ENCODE measurements at places on chromosomes 6 and 20. TPM values are rescaled to one million over a fixed set of nuclear protein-coding genes. Genes with fewer than 3 reads are reported as not detected.

Gene IPCEF1
- polyA plus RNA-seq: 71.8 TPM

Gene CFB
- polyA plus RNA-seq: not detected

DNA sequence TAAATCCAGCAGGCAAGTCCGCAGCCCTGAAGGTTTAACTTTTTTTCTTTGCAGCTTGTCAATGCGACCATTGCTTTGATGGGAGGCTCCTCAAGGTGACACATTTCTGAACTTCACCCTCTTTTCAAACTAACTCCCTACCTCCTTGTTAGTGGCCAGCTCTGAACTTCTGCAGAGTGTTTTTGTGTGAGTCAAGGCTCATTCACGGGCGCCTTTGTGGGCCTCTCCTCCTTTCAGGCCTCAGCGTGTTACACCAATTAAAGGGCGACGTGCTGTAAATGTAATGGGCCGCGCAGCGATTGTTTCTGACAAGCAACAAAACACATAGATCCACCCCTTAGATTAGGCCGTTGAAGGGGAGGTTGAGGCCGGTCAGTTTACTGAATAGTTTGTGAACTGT lies 45.5 kb upstream of the NR2E1 start:
- no peak for DNase-seq

GRCh38 chr6:86738078-86738477 lies 199.2 kb upstream of the HTR1E start:
- DNase-seq: no peak

DNA sequence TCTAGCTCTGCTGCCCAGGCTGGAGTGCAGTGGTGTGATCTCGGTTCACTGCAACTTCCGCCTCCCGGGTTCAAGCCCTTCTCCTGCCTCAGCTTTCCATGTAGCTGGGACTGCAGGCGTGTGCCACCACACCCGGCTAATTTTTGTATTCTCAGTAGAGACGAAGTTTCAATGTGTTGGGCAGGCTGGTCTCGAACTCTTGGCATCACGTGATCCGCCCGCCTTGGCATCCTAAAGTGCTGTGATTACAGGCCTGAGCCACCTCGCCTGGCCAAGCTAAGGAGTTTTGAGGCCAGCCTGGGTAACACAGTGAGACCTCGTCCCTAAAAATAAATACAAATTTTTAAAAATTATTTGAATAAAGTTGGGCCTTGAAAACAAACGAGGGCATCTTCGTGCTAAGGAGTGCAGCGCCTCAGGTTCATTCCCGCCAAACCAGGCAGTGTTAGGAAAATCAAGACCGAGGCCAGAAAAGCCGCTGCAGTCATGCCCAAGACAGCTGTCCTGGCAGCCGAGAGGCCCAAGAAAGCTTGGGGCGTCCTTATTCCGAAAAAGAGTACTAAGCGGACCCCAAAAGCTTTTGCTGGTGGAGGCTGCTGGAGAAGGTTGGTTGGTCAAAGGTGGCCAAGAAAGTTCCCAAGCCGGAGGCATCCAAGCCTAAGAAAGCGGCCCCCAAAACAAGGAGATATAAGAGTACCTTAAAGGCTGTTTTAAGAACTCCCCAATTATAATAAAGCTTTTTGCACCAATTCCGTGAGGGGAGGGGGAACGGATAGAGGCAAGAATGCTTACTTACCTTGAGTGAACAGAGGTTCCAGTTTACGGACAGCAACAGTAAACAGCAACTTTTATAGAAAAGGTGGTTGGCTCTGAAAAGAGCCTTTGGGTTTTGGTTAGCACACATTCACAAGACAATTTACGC lies 109.0 kb downstream of the HFE start:
- no peak for DNase-seq

DNA sequence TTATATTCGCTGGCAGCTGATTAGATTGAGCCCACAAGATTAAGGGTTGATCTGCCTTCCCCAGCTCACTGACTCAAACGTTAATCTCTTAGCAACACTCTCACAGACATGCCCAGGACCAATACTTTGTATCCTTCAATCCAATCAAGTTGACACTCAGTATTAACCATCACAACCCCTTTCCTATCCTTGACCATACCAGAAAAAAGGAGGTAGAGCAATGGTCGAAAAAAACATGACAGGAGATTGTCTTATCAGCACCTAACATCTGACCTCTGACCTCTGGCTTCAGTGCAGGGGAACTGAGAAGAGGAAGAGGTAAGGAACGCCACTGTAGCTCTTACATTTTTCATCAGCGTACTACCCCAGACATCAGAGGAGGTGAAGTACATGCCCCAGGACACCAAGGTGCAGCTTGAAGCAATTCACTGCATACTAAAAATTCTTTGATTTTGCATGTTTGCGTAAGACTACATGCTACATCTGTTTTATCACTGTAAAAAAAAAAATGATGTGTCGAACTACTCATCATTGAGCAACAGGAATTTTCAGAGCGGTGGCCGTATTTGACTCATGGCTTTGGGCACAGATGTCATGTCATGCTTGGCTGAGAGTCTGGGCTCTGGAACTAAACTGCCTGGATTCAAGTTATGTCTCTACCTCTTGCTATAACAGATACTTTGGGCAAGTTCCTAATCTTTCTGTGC lies 188.0 kb upstream of the TAB2 start:
- no peak for DNase-seq

Gene MYL9
- polyA plus RNA-seq: not detected

DNA sequence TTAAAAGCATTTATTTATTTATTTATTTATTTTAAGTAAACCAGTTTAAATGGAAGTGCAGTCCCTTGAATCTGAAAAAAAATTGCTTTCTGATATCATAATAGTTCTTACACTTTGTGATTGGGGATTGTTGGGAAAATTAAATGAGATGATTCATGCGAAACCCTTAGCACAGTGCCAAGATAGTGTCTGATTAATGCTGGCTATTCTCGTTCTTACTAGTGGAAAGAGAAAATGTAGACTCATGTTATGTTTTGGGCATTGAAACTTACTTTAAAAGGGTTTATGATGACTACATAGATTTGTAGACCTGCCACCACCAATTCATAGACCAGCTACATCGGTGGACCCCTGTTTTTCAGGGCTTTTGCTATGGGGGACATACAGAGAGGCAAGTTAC lies 229.2 kb upstream of the ZFP64 start:
- DNase-seq: no peak

GRCh38 chr20:384723-385122 lies 4.2 kb downstream of the TRIB3 start:
- DNase-seq: no peak

- DNase-seq: no peak
These were observed 12.2 kb downstream of the REPS1 start for GRCh38 chr6:138975815-138976214.

DNA sequence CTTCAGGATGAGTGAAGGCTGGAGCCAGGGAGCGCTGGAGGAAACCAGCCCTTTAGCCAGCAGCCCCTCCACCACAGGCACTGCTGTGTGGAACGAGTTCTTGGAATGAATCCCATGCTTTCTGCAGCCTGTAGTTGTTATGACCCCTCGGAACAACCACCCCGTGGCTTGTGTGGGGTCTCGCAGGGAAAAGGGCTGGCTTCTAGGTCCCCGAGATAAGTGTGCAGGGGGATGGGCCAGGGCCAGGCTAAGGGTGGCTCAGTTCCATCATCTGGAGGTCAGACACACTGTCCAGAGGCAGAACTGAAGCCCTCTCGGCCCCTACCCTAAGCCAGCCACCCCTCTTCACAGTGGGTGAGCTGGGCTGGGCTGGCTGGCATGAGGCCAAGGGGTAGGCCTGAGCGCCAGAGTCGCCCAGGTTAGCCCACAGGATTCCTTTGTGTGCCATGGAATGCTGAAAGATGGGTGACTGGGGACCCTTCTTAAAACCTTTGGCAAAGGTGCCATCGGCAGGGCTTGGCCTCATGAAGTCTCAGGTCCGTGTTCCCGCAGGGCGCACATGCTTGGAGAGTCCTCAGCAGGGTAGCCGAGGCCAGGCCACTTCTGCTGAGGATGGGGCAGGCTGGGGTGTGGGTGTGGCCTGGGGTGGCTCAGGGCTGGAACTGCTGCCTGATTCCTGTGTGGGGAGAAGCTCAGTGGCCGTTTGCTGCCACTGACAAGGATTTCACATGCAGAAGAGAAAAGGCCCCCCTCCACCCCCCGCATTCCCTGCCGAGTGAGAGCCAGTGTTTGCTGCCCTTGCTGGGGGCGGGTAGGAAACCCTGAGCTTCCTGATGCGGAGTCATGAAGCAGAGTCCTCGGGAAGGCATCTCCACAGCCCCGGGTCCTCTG lies 24.6 kb downstream of the SPATA2 start:
- DNase-seq: no peak

DNA sequence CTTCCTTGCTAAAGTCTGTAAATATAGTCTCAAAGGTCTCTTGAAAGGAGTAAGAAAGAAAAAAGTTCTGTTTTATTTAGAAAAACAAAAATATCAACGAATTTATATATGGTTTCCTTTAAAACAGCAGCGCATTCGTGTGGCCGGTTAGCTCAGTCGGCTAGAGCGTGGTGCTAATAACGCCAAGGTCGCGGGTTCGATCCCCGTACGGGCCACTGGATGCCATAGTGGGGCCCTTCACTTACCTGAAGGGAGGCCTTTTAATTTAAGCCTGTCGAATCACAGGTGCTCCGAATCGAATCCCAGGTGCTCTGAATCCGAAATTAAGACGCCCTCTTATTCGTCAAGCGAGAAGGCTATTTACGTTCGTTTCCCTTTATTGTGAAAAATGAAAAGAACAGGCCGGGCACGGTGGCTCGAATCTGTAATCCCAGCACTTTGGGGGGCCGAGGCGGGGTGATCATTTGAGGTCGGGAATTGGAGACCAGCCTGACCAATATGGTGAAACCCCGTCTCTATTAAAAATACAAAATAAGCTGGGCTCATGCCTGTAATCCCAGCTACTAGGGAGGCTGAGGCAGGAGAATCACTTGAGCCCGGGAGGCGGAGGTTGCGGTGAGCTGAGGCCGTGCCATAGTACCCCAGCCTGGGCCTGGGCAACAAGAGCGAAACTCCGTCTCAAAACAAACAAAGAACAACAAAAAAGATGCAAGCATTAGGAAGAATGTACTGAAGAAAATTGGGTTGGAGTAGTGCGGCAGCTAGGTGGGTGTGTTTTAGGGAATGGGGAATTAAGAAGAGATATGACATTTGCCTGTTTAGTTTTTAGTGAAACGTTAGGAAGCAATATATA lies 195.8 kb upstream of the ZNF184 start:
- no peak for DNase-seq

Gene GSTA3
- not detected for polyA plus RNA-seq

DNA sequence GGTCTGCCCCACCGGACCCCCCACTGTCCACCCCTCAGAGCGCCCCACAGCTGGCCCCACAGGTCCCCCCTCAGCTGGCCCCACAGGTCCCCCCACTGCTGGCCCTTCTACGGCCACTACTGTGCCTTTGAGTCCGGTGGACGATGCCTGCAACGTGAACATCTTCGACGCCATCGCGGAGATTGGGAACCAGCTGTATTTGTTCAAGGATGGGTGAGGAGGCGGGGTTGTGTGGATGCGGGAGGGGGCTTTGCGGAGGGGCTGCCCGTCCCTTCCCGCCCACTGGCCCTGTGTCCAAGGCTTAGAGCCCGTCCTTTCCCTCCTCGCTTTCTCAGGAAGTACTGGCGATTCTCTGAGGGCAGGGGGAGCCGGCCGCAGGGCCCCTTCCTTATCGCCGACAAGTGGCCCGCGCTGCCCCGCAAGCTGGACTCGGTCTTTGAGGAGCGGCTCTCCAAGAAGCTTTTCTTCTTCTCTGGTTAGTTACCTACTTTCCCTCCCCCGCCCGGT lies 4.7 kb downstream of the MMP9 start:
- no peak for DNase-seq

DNA sequence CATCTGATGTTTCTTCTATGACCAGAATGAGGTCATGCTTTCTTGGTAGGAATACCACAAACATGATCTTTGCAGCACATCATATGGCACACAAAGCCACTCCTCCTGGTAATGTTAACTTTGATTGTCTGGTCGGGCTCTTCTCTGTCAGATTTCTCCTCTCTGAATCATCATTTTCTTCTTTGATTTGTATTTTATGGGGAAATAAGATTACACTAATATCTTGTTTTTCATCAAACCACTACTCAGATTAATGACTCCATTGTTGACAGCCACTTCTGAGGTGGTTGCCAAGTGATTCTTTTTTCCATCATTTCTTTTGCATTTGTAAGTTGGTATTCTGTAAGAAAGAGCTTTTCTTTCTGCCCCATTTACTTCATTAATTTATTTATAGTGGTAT lies 29.5 kb downstream of the TRMT11 start:
- DNase-seq: no peak

Gene FOXC1
- polyA plus RNA-seq: not detected

DNA sequence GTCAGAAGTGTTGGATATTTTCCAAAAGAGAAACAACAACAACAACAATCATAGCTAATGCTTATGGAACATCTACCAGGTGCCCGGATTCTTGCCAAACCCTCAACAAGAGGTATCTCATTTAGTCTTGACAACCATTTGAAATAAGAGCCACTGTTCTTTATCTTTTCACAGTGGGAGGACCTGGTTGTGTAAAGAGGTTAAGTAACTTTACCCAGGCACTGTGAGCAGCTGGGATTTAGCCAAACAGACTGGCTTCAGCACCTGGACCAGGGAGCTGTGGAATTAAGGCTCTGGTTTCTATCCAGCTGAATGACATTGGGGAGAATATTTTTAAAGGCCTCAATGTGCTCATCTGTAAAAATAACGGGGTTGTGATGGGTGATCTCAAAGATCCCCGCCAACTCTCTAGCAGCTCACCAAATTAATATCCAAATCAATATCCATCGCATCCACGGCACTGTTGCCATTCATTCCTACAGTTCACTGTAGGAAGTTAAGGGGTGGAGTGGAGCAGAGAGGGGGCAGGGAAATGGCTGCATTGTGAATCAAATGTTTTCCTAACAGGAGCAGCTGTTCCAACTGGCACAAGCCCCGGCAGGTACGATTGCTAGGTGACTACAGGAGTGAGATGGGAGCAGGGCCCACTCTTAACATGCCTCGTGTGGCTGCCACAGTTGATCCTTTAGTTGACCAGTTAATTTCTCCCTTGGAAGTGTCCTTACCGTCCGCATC lies 61.8 kb downstream of the GCNT2 start:
- DNase-seq: no peak

Gene SNHG17
- polyA plus RNA-seq: 109 TPM

Gene KIAA1586
- 4.9 TPM for polyA plus RNA-seq

Gene SYS1
- polyA plus RNA-seq: 30.2 TPM

DNA sequence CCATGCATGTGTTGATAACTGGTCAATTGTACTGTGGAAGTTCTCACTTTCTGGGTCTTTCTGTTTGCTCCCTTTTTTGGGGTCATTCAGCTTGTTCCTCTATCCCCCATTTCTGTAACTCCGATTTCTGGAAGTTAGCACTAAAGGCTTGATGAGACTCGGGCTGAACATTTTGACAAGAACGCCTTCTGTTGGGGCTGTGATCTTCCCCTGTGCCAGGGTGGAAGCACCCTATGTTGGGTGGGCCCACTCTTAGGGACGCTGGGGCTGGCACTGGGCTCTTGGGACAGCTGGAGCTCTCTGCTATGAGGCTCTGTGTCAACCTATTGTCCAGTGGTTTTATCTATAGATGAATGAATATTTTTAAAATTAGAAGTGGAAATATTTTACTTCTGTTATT lies 60.1 kb upstream of the FRMD1 start:
- no peak for DNase-seq
